ENCODE measurements at places on chromosomes 16 and 17.

DNA sequence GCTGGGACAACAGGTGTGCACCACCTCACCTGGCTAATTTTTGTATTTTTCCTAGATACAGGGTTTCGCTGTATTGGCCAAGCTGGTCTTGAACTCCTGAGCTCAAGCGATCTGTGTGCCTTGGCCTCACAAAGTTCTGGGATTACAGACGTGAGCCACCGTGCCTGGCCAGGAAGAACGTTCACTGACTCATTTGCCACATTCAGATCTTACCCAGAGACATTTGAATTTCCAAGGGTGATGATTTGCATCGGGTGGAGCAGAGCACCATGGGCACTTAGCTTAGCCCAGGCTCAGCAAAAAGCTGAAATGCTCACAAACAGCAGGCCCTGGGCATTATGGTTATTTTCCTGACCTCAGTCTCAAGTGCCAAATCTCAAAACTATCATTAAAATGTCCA lies 14.5 kb upstream of the ADORA2B start:
- DNase-seq, result no peak

DNA sequence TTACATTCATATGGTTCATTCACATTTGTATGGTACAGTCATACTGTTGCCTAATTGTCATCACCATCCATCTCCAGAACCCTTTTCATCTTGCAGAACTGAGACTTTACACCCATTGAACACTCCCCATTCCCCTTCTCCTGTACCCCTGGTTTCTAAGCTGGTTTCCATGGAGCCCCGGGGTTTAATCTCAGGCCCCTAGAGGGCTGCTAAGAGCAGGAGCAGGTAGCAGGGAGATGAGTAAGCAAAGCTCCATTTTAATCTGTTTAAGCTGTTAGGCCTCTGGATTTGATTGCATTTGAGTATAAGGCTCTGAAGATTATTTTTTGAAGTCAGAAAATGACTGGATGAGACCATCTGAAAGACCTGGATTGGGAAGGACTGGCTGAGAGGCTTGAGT lies 68.5 kb upstream of the RPL38 start:
- DNase-seq, result no peak

GRCh38 chr17:38598536-38598935 lies 7.2 kb downstream of the SRCIN1 start:
- no peak for DNase-seq

GRCh38 chr16:86854626-86855294 lies 276.4 kb downstream of the FOXL1 start:
- no peak for DNase-seq

DNA sequence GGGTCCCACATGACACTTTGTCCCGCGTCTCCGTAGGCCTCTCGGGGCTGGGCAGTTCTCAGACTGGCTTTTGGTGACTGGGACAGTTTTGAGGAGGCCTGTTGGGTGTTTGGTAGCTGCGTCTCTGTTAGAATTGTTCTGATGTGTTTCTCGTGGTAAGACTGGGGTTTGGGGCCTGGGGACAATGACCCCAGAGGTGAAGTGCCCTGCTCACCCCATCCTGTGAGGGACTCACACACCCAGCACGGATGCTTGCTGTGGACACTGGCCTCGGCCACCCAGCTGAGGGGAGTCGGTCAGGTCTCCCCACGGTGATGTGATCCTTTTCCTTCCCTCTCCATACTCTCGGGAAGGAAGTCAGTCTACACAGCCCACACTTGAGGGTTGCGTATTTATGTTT lies 50.3 kb downstream of the METRNL start:
- no peak for DNase-seq

DNA sequence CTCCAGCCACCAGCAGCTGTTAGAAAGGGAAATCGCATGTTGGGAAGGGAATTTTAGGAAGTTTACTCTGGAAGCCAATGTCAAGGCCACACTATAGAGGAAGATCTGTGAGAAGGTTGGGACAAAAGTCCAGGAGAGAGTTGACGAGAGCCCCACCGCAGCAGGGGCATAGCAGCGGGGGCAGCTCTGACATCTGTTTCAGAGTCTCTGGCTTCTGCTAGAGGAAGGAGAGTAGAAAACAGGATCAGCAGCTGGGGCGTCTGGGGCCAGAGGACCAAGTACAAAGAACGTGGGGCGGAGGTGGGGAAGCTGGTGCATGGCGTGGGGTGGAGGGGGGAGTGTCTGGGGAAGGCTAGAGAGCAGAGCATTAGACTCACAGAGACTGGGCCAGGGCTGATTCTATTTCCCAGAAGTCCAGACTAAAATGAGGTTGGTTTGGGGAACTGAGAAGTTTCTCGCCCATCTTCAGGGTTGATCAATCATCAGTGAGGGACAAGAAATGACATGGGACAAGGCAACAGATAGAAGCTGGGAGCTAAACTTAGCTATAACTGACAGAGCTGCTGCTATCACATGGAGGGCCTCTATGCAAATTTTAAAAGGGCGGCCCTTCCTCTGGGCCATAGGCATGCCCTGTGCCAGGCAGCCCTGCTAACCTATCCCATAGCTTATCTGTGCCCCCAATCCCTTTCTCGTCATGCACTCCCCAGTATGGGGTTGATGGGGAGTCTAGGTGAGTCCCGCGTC lies 1.2 kb downstream of the RABEP2 start:
- DNase-seq, result no peak

- DNase-seq, result no peak
Observed at GRCh38 chr16:31323959-31324629, 30.9 kb upstream of the ITGAX start.

GRCh38 chr16:11240636-11241473 lies 15.1 kb downstream of the SOCS1 start:
- DNase-seq, result no peak

DNA sequence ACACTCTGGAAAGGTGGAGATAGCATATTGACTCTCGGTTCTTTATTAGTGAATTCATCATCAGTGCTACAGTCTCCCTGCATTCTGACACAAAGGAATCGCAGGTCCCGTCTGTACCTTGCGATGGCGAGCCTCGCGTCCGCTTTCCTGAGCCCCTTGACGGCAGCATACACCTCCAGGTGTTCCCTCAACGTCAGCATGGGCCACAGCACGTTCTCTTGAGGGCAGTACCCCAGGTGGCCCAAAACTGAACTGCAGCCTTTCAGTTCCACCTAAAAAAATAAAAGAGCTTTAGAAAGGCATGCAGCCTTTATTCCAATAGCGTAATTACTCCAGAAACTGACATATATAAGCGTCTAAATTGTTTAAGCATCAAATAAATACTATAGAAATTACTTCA lies 24.2 kb upstream of the ABCA9 start:
- DNase-seq, result no peak

DNA sequence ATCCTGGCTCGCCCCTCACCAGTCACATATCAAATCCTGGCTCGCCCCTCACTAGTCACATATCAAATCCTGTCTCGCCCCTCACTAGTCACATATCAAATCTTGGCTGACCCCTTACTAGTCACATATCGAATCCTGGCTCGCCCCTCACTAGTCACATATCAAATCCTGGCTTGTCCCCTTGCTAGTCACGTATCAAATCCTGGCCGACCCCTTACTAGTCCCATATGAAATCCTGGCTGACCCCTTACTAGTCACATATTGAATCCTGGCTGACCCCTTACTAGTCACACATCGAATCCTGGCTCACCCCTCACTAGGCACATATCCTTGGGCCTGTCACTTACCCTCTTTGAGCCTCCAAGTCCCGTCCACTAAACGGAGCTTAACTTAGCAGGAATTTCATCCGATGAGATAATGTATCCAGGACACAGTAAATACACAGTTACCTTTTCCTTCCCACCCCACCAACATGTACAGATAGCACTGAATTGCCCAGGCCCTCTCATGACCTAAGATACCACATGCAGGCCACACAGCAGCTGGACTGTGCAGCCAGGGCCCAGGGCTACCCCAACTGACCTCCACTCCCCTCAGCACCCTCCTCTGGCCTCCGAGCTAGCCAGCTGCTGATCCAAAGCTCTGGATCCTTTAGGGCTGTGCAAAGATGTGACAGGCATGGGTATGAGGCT lies 157.8 kb upstream of the RPH3AL start:
- DNase-seq, result no peak
